ENCODE measurements at places on chromosomes 2 and 18.

DNA sequence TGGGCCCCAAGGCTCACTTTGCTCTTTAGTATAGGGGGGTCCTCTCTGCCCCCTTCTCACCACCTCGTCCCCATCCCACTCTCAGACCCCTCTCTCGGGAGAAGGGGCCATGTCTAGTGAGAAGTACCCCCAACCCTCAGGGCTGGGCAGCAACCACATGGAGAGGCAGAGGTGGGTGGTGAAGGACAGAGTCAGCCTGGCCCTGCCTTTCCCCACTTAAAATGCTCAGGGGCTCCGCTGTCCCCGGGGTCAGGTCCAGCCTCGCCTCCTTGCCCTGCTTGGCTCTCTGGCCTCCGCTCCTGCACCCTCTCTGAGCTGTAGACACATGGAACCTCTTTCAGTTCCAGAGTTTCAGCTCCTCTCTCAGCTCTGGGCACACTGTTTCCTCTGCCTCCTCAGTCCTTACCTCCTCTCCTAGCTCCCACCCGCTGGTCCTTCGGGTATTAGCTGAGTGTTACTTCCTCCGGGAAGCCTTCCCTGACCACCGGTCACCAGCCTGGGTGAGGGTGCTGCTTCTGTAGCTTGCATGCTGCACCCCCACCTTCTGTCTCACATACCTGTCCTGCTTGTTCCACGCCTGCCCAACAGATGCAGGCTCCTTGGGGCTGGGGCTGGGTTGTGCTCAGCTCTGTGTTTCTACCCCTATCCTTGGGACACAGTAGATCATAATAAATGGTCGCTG lies 79.5 kb upstream of the OTOF start:
- DNase-seq = no peak

DNA sequence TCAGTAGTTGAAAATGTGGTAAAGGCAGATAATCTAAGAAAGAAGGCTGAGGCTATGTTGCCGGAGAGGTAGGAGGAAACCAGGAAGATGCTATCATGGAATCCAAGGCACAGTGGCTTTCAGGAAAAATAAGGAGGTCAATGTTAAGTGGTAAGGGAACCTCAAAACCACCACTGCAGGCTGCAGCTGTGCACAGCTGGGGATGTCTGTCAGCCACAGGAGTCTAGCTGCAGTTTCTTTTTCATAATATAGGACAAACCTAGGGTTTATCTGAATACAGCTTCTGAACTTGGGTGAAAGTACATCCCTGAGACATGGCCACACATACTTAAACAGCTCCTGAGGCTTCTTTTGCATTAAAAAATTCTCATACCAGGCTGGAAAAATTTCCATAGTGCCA lies 93.9 kb downstream of the SLC5A7 start:
- DNase-seq = no peak

DNA sequence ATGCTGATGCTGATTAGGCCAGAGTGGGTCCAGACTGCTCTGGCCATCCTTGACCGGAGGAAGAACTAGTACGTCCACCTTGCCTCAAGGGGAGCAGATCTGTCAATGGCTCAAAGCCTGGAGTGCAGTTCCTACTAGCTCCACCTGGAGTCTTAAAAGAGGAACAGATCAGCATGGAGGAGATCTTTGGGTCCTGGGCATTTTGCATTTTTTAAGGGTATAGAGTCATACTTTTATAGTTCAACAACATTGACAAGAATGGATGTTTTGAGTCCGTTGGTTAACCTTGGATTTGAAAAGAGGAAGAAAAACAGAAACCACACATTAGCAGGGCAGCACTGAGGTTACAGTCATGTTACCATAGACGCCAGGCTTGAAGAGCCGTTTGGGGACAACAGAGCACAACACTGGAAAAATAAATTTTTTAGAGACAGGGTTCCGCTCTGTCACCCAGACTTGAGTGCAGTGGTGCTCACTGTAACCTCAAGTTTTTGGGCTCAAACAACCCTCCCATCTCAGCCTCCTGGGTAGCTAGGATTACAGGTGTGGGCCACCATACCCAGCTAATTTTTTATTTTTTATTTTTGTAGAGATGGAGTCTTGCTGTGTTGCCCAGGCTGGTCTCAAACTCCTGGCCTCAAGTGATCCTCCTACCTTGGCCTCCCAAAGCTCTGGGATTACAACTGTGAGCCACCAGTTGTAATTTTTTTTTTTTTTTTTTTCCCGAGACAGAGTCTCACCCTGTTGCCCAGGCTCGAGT lies 78.5 kb downstream of the PRKCE start:
- DNase-seq = no peak

DNA sequence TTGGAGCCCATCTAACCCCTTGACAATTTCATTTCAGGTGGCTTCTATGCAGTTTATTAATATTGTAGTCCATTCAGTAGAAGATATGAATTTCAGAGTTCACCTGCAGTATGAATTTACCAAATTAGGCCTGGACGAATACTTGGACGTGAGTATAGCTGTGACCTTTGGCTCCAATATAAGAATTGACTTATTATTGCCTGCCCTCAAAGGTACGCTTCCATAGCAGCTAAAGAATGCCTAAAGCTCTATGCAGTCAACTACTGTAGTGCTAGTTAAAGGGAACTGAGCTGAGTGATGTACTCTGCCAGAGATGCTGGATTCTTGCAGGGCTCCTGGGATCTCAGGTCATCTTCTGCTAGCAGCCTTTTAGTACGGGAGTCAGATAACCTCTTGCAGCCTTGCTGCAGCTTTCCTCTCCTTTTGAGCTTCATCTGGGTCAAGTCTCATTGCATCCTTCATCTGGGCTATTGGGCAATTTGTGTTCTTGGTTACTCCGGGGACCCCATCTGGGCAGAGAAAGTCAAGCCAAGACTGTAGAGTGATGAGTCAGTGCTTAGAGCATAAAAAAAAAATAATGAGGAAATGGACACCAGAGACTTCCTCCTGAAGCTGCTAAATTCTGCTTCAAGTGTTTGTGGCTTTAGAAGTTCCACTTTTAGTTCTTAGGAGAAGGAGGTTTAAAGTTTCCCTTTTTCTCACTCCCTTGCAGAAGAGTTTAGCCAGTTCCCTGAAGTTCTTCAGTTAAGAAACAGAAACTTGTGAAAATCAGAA lies 105.6 kb downstream of the PRPF40A start:
- no peak for DNase-seq

- no peak for DNase-seq
Observed at GRCh38 chr2:44926957-44927356, 14.5 kb upstream of the SIX3 start.

DNA sequence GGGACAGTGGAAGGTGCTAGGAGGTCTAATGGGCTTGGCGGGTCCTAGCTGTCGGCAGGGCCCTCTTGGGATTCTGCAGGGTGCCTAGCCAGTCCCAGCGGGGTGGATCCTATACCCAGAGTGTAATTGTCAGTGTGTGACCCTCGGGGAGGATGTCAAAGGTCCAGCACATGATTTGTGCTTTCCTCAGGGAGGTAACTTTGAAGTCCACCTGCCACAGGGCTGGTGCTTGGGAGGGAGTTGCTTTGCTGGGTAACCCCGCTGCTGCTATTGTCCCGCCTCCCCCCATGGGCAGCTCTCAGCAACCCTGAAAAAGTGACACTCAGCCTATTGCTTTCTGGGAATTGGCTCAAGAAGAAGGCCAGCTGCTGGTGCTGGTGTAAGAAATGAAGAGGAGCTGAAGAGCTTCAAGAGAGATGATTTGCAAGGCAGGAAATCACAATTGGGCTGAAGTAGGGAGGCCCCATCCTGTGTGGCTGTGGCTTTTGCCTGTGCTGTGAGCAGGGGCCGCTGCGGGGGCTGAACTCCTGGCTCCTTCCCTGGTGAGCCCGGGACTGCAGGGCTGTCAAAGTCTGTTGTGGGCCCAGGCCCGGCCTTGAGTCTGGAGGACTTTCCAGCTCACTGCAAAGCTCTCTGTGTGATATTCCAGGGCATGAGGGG lies 36.4 kb downstream of the EMILIN2 start:
- DNase-seq = peak; percentile 63

- DNase-seq = peak; percentile 30
Observed at GRCh38 chr2:236568068-236568921, 1.3 kb upstream of the ACKR3 start.
